Panc1 (cell line): ENCODE measurements at places on chromosomes 1 and 21. TPM values are rescaled to one million over a fixed set of nuclear protein-coding genes. Genes with fewer than 3 reads are reported as not detected.

Gene DONSON
- 21.9 TPM for total RNA-seq

DNA sequence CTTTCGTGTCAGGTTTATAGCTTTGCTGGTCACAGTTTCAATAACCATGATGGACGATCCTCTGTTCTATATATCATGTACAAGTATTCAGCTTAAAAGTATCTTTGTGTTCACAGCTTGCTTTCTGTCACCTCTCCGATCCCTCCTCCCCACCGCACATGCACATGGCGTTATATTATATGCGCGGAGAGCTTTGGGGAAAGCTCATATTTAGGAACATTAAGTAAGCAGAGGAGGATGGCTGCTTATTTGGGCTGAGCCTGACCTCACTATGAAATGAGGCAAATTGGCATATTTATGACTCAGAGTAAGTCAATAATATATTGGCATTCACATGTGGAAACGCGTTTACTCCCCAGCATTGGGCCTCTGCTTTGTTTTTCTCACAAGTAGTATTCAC is 360.5 kb downstream of the HLX start:
- no peak for DNase-seq
- no peak overlapping the region for H3K27ac ChIP-seq
- no peak overlapping the region for H3K4me3 ChIP-seq
- no peaks in the 10 kb centered on the region for H3K36me3 ChIP-seq
- no peaks in the 10 kb centered on the region for H3K4me1 ChIP-seq

Gene EDN2
- total RNA-seq: not detected

Gene COL6A1
- 34.2 TPM for total RNA-seq

GRCh38 chr1:86701731-86702130 is 2.6 kb upstream of the SH3GLB1 start:
- peaks cover 11% of the 10 kb centered on the region for H3K4me1 ChIP-seq
- H3K4me3 ChIP-seq: no peak overlapping the region
- H3K27ac ChIP-seq: no peak overlapping the region
- H3K27me3 ChIP-seq: peaks cover 4% of the 10 kb centered on the region; the same call in 1 of the 2 replicates

GRCh38 chr1:2382621-2383361 is 8.6 kb downstream of the MORN1 start:
- no peak for DNase-seq
- no peaks in the 10 kb centered on the region for H3K36me3 ChIP-seq
- H3K4me1 ChIP-seq: peaks cover 5% of the 10 kb centered on the region; the same call in 1 of the 2 replicates
- no peaks in the 10 kb centered on the region for H3K27me3 ChIP-seq
- H3K4me3 ChIP-seq: no peak overlapping the region

GRCh38 chr1:150151291-150152181 is 1.8 kb downstream of the PLEKHO1 start:
- 0 out of 2 replicates have a peak overlapping the region, but pooled peaks have one; percentile 31 for H3K27ac ChIP-seq
- DNase-seq: no peak
- H3K27me3 ChIP-seq: no peaks in the 10 kb centered on the region
- H3K4me3 ChIP-seq: peak overlapping the region; percentile 66; the same call in 1 of the 2 replicates
